Esophagus squamous epithelium (tissue), 5 donors: ENCODE measurements at places on chromosomes 2 and 18.

DNA sequence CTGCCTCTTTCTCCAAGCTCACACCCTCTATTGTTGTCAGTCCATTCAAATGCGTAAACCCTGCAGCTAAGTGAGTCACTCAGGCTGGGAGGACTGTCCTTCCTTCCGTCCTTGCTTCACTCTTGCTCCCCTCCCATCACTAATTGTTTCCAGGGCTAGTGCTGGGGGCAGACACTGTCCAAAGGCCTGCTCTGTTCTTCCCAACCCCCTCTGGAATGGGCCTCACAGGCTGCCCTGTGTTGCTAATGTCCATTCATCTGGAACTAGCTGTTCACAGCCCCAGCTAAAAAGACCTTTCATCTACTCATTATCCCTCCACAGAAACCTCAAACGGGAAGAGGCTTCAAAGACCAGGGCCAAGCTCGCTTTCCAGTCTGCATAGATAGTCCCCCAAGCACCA is 31.9 kb upstream of the NRP2 start:
- no peak for DNase-seq

DNA sequence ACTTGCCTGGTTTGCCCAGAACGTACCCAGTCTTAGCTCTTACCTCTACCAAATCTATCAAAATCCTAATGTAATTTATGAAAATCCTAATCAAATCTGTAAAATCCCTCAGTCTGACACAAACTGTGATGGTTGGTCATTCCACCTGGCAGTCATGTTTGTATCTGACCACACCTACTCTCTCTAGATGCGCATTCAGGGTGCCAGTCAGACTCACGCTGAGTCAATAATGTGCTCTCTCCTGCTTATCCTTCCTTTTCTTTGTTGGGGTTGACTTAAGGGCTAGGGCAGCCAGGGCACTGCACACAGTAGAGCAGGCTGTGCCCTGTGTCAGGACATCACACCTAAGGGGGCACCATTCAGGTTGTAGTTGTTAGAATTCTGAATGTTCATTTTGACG is 48.5 kb upstream of the PARD3B start:
- no peak for DNase-seq

DNA sequence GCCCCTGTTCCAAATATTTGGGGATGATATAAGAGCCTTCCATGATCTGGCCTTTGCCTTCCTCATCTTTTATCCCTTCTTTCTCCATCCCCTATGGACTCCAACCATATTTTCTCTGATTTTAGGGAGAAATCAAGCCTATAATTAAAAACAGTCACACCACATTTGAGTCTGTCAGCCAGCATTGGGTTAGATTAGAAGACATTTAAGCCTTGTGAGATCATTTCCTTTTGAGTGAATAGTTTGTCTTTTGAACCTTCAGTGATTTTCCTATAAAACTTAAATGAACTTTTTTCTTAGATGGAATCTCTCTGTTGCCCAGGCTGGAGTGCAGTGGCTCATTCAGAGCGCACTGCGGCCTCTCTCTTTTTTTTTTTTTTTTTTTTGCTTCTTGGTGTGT is 7.6 kb upstream of the C18orf32 start:
- DNase-seq: no peak

DNA sequence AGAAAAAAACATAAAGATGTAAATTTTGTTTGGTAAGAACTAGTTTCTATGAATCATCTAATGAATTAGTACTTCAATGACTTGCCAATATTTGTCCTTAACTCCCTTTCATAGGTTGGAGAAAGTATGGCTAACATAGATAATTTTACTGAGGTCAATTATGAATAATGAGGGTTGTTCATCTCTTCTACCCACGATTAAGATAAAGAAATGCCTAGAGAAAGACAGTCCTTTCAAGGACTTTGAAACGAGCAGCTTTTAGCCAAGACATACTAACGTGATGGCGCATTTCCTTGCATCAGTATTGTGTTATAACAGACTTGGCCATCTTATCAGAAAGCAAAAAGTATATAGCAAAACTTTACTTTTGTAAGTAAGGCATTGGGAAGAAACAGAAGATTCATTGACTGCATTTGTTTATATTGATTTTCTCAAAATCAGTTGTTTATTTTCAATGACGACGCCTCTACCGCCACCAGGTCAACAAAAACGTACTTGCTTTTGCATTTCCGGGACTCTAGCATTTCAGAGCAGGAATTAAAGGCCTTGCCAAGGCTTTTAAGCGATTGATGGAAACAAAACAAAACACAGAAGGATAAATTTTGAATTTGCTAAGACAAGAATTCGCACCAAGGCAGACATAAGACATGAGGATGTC is 961 bp downstream of the RBM43 start:
- no peak for DNase-seq

DNA sequence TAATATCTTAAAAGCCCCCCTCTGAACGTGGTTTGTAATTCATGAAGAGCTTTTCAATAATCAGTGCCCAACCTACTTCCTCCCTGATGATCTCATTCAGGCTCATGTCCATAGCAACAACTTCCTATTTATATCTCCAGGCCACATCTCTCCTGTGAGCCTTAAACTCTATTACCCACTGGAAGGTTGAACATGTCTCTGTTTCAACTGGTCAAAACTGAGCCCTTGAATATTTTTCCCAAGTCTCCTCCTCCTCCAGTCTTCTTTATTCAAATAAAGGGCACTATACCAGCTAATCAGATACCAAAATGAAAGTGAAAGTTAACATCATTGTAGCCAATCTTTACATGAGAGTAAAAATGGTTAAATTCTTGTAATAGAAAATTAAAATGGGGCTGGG is 63.7 kb upstream of the ITGA4 start:
- no peak for DNase-seq

GRCh38 chr2:218015586-218016521 is 13.1 kb upstream of the TNS1 start:
- DNase-seq: no peak

DNA sequence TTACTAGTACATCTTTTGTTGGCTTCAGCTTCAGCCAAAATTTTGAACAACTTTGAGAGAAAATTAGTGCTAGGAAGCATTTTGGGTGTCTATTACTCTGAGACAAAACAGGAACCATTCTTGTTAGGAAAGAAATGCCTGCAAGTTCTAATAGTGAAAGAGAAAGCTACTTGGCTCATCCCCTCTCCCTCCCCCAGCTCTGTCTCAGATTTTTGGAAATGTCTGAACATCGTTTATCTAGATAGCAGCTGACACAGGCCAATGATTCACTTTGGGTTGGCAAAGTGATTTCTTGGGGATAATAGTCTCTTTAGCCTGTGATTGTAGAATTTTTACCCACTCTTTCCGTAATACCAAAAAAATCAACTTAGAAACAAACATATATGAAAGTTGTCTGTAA is 42.3 kb upstream of the PTPRM start:
- DNase-seq: no peak

- no peak for DNase-seq
Measured at GRCh38 chr18:24421831-24422230, 4.6 kb upstream of the IMPACT start.

GRCh38 chr2:199055336-199055735 is 402.4 kb downstream of the SATB2 start:
- no peak for DNase-seq

DNA sequence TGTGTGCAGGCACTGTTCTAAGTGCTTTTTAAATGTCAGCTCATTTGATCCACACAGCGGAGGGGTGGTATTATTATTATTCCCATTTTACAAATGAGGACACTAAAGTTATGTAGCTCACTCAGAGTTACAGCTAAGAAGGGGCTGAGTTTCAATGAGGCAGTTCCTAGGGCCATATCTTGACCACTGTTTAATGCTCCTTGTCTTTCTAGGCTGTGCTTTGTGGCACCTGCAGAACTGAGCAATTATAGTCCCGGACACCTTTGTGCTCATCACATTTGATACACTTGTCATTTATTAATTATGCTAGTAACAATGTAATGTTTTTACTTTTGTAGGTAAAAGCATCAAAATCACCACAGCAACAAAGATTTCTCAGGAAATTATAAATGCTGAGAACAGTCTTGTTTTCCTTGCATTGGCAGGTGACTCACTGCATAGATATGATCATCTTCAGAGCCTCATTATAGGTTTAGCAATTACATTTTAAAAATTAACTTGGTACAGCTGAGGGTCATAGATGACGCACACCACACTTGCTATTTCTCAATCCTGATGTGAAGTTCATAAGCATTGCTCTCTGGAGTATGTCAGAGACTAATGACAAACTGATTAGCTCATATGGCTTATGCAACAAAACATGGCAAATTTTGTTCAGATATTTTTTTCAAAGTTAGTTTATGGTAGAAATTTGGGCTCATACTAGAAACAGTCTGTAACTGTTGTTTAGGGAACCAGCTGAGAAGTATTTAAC is 366.8 kb downstream of the TGIF1 start:
- DNase-seq: no peak

GRCh38 chr2:237629188-237629534 is 1.8 kb downstream of the LRRFIP1 start:
- no peak for DNase-seq

DNA sequence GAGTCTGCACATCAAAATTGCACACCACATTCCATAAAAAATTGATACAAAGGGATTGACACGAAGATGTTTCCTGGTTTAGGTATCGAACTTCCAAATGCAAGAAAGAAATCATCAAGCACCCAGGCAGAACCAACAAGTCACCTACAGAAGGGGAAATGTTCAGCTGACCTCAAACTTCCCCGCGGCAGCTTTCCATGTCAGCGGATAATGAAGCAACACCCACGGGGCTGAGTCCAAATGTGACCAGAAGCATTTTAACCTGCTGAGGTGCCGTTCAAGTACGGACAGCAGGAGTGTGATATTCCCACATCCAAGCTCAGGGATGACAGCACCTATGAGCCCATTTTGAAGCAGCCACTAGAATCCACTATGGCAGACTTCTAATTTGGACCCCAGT is 124.9 kb downstream of the GALNT14 start:
- no peak for DNase-seq

GRCh38 chr18:58962336-58962735 is 97.7 kb downstream of the ZNF532 start:
- DNase-seq: no peak

DNA sequence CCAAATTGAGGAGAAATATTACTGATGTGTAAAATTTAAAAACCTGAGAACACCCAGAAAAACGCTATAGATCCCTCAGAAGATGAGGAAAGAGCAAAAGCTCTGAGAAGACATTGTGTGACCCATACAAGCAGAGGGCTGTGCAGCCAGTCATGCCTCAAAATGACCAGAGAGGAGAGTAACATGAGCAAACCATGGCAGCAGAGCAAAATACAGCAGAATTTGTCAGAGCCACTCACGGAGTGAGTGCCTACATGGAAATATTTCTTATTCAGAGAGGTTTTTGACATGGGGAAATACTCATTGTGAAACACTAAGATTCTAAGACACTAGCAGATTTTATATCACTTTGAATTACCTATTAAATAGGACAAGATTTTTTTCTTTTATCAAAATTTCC is 96.8 kb upstream of the DNAJC10 start:
- DNase-seq: no peak

GRCh38 chr18:49019446-49020045 is 68.8 kb upstream of the SMAD7 start:
- no peak for DNase-seq

- DNase-seq: no peak
Measured at GRCh38 chr2:85129861-85130260, 3.3 kb upstream of the TCF7L1 start.

- DNase-seq: no peak
Measured at GRCh38 chr2:171524018-171524401, 1.7 kb downstream of the CYBRD1 start.

DNA sequence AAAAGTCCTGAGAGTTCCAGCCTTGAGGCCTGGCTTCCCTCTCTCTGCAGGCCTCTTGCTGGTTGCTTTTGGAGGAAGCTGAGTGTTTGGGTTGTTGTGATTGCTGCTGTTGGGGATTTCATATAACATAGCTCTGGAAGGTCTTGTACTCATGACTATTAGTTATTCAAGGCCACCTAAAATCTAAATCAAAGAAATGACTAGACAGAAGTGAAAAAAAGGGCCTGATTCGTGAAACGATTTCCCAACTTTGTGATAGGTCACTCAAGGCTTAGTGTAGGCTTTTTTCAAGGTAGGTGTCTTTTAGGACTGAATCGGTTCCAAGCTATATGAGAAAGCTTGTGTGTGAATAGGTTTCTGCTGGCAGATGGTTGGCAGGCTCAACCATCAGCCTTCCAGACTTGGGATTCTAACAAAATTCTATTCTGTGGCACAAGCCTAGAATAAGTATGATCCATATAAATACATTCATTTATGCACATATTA is 164.4 kb downstream of the FMNL2 start:
- no peak for DNase-seq

DNA sequence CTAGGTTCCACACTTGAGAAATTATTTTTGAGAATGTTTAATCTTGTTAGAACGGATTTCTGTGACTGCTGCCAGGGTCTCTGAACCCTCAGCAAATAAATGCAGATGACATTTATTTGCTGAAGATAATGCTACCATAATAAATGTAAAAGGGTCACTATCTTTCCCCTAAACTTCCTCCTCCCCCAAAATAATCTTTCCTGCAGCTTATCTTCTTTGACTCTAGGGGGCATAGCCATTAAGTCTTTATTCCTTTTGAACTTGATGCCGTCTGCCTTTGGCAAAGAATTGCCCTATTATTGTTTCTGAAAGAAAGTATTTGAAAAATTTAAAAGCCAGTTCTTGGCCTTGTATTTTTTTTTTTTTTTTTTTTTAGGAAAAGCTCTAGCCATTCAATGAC is 63.6 kb upstream of the ACSL3 start:
- DNase-seq: no peak

DNA sequence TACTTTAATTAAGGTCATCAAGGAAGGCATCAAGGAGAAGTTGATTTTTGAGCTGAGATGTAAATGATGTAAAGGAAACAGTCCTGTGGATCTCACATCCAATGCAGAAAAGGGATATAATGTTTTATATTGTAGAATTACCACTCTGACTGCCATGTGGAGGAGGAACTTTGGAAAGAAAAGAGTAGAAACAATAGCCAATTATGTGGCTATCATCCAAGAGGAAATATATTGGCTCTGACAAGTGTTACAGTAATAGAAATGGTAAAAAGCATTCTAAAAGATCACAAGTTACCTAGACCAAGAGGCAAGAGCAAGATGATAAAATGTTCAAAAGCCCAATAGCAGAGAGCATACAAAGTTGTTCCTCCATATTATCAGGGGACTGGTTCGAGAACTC is 26.8 kb downstream of the BARD1 start:
- DNase-seq: no peak
